ENCODE measurements at places on chromosomes 3 and 15. TPM values are rescaled to one million over a fixed set of nuclear protein-coding genes. Genes with fewer than 3 reads are reported as not detected.

GRCh38 chr15:51332206-51333147 lies 5.9 kb downstream of the CYP19A1 start:
- no peak for DNase-seq

DNA sequence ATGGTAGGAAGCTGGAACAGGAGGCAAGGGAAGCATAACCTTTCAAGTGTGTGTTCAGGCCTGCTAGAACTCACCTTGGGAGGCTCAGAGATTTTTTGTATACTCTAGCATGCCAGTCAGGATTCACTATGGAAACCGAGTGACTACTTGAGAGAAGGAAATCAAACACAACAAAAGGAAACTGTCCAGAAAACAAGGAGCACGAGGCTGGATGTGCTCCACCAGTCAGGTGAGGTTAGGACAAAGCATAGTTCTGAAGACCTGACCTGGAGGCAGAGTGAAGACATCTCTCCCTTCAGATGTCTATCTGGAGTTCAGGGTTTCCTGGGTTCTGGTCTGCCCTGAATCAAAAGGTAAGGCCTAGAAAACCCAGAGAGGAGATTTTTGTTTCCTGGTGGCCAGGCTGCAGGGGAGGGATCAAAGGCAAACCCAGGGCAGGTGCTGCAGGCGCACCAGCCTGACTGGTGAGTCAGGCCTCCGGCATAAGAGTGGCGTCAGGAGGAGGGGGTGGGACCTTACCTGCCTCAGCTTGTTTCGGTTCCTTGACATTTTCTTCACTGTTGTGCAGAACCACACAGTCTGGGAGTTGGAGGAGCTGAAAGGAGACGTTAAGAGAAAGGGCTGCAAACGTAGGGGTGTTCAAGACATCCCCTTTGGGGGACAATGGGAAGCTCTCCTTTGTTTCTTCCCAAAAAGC lies 52.2 kb upstream of the OSBPL11 start:
- DNase-seq = no peak

DNA sequence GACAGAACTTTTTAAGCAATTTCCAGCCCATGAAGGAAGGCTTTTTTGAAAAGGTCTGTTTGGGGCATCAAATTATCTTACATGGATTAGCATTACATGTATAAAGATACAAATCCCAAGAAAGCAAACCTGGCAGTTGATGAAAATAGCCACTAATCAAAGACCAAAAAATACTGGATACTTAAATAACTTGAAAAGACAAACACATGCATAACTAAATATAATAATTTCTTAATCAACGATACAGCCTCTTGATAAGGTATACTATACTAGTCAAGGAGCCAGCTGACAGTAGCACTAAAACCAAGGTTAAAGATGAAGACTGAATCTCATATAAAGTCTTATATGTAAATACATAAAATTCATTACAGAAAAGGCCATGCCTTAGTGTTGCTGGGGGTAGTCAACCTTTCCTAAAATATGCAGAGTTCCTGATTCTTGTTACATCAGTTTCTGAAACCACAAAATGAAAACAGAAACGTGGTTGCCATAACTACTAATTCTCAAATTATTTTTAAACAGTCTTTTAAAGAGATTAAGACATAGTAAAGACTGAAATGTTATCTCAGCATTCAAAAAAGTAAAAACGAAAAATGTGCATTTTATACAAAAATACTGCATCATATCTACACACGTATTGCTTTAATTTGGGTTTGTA lies 2.0 kb downstream of the ANKRD28 start:
- no peak for DNase-seq

- DNase-seq = peak; percentile 61
Observed at GRCh38 chr3:24678421-24678865, 183.8 kb upstream of the THRB start.

The FILIP1L gene
- 0.11 TPM for total RNA-seq

The FAM81A gene
- total RNA-seq = 0.57 TPM

GRCh38 chr15:67253549-67254237 lies 768 bp downstream of the AAGAB start:
- DNase-seq = peak; percentile 20

The TUSC7 gene
- total RNA-seq = not detected

DNA sequence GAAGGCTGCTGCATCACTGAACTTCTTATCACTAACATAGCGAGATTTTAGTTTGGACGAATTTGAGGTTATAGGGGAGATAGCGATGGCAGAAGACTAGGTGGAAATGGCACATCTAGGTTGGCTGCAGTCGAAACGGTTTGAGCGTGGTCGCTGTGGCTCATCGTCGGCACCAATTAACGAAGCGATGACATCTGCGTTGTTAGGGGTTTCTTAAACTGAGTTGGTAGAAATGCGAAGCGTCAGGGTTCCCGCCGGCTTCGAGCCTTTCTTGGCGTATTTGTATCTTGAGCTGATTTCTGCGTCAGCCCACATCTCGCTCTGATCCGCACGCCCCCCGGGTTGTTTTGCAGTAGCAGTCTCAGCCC lies 319 bp downstream of the LNP1 start:
- DNase-seq = peak; percentile 73

- no peak for DNase-seq
Observed at GRCh38 chr3:48984663-48985062, 5.4 kb upstream of the P4HTM start.

GRCh38 chr3:29554566-29554965 lies 273.7 kb downstream of the RBMS3 start:
- no peak for DNase-seq

DNA sequence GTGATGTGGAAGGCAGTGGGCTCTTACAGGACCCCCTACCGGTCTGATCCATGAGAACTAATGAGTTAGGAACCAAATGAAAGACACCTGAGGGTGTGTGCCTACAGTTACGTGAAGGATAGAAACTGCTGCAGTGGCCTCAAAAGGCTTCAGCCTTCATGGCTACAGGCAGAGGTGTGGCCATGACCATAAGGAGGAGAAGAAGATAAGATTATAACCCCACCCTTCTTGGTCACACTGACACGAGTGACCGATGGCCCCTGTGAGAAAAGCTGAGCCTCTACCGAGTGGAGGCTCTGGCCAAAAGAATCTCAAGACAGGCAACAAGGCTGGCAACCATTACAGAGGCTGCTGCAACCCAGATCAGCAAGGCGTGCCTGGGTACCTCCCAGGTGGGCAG lies 6.3 kb downstream of the RFT1 start:
- DNase-seq = no peak

DNA sequence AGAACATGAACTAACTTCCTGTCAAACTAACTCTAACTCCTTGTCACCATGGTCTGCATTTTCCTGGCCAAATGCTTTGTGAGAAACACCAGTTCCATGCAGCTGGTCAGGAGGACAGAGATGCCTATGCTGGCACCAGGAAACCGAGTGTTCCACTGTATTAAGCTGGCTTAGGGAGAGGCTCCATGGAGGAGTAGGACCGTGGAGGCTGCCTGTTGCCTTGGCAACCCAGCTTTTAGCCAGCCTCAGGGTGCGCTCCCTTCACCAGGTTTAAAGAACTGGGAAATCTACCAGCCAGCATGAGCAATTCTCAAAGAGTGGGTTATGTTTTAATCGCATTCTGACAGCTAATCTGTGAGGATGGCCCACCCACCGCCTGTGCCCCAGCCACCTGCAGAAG lies 394.1 kb downstream of the OCA2 start:
- DNase-seq = no peak

DNA sequence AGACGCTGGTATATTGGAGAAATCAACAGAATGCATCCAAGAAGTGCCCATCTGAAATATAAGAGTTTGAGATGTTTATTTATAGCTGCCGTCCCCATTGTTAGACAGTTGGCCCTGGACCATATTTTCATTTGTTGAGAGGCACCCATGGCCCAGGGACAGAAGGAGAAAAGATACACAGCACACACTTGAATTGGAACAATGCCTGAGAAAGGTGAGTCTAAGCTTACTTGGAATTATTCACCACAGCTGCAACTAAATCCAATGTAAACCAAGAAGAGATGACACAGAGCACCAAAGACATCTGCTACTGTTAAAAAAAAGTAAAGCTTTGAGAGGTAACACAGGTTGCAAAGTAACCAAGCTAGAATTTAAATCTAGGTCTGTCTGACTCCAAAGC lies 525.5 kb upstream of the NAALADL2 start:
- no peak for DNase-seq

GRCh38 chr3:38084334-38085310 lies 45.6 kb downstream of the DLEC1 start:
- peak; percentile 63 for DNase-seq
